SK-MEL-5 (cell line): ENCODE measurements at places on chromosomes 4 and X. TPM values are rescaled to one million over a fixed set of nuclear protein-coding genes. Genes with fewer than 3 reads are reported as not detected.
A peak's percentile ranks its signal among the peaks of the same experiment; 100 is the strongest.

DNA sequence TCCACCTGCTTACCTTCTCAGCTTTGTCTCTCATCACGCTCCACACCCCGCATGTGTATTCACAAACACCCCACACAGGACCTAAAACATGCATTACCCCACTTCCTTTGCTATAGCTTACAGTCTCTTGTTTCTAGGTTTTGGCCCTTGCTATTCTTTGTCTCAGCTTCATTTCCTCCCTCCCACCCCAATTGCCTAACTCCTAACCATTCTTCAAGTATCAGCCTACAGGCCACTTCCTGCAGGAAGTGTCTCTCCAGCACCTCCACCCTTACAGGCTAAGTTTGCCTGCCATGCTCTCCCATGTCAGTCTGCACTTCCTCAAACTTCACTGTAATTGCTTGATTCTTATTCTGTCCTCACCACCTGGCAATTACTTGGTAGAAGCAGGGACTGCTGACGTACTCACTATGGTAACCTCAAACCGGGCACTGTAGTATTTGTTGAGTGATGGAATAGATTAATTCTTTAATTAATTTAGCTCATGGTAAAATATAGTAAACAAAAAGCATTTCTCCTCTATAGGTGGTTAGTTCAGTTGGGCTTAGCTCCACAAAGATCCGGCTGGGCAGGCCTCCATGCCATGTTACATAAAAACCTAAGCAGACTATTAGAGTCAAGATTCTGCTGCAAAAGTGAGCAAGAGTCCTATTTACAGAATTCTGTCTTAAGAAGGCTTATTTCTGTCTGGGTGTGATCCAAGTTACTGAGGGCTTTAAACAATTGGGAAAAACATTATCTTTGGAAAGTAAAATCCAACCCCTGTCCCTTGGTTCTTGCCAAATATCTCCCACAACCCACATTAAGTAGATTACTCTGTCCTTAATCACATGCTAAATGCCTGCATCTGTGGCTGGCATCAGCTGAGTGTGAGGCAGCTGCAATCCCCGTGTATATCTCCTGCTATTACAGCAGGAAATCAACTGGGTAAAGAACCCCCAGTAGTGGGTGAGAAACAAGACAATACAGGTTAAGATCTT is 124.7 kb upstream of the CPEB2 start:
- DNase-seq = peak; percentile 76

The FREM3 gene
- not detected in 2 replicates for total RNA-seq

- DNase-seq = no peak
Observed at GRCh38 chr4:24433515-24434214, 150.7 kb downstream of the DHX15 start.

The IGFBP7 gene
- total RNA-seq = 210 and 214 TPM in 2 replicates

The TEX13B gene
- 0.24 TPM in 1 of 2 replicates, not detected in the other for total RNA-seq

The CLCN4 gene
- 1.8 and 4.1 TPM in 2 replicates for total RNA-seq

GRCh38 chr4:49032440-49033161 is 46.5 kb downstream of the CWH43 start:
- DNase-seq = peak; percentile 62

The GATA1 gene
- total RNA-seq = not detected in 2 replicates

DNA sequence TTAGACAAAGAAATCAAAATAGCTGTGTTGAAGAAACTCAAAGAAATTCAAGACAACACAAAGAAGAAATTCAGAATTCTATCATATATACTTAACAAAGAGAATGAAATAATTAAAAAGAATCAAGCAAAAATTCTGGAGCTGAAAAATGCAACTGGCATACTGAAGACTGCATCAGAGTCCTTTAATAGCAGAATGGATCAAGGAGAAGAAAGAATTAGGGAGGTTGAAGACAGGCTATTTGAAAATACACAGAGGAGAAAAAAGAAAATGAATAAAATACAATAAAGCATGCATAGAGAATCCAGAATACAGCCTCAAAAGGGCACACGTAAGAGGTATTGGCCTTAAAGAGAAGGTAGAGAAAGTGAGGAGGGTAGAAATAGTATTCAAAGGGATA is 179.5 kb upstream of the SPIN4 start:
- no peak for DNase-seq

The LRCH2 gene
- 2.3 and 3.0 TPM in 2 replicates for total RNA-seq

DNA sequence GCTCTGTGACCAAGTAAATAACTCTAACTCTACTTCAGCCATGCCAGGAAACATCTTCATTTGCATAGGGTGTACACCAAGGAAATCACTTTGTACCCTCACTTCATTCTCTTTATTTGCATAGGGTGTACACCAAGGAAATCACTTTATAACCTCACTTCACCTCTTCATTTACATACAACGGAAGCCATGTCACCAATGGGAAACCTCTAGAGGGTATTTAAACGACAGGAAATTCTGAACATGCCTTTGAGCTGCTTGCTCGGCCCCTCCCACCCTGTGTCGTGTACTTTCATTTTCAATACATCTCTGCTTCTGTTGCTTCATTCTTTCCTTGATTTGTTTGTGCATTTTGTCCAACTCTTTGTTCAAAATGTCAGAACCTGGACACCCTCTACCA is 848.1 kb upstream of the FRG1 start:
- peak; percentile 21 for DNase-seq

GRCh38 chr4:158860856-158861255 is 92.0 kb downstream of the FNIP2 start:
- DNase-seq = no peak

GRCh38 chr4:105626846-105627245 is 74.4 kb downstream of the ARHGEF38 start:
- no peak for DNase-seq

DNA sequence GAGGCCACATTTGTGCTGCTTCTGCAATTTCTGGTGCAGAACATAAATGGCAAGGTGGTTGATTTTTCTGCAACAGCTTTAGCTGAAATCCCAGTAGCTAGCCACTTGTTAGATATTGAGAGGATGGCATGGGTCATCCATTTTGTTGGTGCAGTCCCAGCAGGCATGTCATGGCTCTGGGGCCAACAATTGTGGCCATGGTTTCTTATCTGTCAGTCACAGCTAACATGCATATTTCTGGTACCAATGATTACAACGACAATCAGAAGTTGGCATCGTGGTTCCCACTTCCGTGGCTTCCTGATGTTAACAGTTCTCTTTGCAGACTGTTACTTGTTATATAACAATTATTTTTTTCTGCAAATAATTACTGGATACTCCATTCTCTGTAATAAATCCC is 42.8 kb upstream of the PRKG2 start:
- DNase-seq = no peak

DNA sequence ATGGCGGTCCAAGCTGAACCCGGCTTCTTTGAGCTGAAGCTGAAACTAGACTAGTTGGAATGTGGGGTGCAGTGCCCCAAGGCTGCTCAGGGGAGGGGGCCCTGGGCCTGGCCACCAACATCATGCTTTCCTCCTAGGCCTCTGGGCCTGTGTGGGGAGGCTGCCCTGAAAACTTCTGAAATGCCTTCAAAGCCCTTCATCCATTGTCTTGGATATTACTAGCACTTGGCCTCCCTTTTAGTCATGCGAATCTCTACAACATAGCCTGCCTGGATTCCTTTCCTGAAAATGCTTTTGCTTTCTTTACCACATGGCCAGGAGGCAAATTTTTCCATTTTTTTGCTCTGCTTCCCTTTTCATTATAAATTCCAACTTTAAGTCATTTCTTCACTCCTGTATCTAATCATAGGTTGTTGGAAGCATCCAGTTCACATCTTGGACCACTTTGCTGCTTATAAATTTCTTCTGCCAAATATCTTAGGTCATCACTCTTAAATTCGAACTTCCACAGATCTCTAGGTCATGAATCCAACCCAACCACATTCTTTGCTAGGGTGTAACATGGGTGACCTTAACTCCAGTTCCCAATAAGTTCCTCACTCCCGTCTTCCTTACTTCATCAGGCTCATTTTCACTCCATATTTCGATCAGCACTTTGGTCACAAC is 103.4 kb downstream of the DDIT4L start:
- DNase-seq = no peak

DNA sequence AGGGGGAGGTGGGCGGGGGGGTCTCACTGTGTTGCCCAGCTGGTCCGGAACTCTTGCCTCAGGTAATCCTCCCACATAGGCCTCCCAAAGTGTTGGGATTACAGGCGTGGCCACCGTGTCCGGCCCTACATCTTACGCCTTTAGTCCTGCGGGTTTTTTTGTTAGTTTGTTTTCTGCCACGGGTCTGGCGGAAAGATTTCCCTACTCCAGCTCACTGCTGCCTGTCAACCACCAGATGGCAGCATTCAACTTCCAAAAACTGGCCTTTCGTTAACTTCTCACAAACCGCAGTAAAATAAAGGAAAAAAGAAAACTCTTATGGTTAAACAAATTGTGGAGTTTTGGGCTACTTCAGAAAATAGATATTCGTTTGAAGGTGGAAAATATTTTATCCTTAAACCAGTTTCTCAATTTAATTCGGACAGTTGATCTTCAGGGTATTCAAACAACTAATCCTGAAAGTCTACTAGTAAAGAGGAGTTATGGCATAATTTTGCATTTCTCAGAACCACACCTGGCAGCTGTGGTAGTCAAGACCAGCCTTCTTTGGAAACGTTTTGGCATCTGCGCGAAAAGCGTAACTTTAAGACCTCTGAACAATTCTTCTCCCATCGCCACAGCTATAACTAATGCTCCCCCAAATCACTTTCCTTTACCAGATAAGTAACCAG is 41.1 kb downstream of the LUZP4 start:
- DNase-seq = peak; percentile 72

The CITED1 gene
- total RNA-seq = 29.4 and 30.1 TPM in 2 replicates

DNA sequence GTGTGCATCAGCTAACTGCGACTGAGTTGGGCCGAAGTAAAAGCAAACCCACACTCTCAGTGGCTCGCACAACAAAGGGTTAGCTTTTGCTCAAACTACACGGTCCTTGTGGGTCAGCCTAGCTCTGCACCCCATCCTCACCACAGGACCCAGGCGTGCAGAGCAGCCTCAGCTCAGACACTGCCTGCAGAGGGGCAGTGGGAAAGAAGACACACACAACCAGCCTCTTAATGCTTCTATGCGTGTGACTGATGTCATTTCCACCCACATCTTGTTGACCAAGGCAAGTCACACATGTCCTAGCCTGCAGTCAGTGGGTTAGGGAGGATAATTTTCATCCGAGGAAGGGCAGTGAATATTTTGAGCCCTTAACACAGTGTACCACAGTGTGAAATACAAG is 40.5 kb downstream of the HMGB2 start:
- DNase-seq = no peak

DNA sequence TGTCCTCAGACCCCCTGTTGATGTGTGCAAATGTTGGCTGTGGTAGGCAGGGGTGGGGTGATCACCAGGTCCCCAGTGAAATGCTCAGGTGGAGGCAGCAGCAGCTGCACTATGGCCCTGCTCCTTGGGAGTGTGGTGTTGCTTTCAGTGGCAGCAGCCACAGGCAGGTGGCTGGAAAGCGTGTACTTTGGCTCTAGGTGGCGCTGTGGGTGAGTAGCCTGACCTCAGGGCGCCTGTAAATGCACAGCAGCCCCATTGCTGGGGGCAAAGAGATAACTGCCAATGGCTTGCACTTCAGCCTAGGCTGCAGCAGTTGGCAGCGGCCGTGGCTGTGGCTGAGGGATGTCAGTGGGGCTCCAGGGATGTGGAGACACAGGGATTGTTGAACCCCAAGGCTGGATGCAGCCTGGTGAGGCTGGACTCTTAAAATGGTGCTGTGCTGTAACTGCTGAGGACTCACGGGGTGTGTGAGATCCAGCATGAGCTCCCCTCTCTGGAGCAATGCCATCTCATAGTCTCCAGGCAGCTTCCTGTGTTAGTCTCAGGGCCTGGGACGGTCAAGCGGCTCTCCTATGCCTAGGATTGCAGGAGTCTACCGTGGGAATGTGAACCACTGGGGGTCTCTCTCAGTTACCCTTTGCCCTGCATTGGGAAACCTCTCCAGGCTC is 421.7 kb upstream of the HTR2C start:
- peak; percentile 50 for DNase-seq

DNA sequence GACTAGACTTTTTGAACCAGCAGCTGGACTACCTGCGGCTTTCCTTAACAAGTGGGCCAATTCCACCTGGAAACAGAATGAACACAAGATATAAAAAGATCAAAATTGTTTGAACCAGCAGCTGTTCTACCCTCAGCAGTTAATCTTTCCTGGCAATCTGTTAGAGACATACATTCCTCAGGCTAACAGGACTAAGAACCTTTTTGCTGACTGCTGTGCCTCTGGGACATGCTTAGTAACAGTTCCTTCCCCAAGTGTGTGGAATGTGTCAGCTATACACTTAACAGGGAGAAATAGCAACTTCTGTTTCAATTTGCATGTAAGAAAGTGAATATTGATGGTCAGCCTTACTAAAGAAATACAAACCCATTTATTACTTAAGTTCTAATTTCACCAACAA is 554.4 kb downstream of the ARAP2 start:
- DNase-seq = no peak

The CPLX1 gene
- 0.48 and 0.58 TPM in 2 replicates for total RNA-seq

GRCh38 chr4:85953651-85954018 is 406.2 kb downstream of the MAPK10 start:
- DNase-seq = no peak

GRCh38 chrX:148501386-148502066 is 1.1 kb downstream of the AFF2 start:
- no peak for DNase-seq

DNA sequence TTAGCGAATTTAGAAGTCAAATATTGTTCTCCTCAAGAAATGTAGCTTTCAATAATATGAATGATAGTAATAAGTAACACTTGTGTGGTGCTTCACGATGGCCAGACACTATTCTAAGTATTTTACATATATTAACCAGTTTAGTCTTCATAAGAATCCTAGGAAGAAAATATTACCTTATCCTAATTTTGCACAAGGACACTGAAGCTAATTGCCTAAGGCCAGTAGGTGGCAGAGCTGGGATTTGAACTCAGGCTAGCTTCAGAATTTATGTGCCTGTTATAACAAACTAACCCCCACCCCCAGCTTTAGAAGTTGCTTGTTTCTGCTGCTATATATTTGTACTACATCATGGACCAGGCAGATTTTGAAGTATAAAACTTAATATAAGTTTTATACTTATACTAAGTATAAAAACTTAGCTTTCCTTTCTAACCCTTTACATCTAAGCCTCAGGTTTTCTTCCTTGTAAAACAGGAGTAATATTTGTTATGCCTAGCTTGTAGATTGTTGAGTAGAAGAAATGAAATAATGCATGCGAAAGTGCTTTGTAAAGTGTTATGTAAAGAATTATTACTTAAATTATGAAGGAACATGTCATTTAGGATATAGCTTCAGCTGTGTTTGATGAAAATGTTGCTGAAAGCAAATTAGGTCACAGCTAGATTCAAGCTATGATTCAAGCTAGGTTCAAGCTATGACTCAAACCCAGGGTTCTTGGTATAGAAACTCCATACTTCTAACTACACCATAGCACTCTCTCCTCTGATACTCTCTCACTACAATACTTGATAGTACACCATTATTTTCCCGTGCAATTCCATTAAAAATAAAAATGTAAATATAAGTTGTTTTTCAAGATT is 4.2 kb upstream of the CDS1 start:
- peak; percentile 55 for DNase-seq

GRCh38 chrX:23854122-23854521 is 53.6 kb downstream of the APOO start:
- DNase-seq = no peak

The SMAD1 gene
- total RNA-seq = 8.1 and 8.8 TPM in 2 replicates
